ENCODE measurements at places on chromosomes 4 and X. TPM values are rescaled to one million over a fixed set of nuclear protein-coding genes. Genes with fewer than 3 reads are reported as not detected.
A peak's percentile ranks its signal among the peaks of the same experiment; 100 is the strongest.

- no peak for DNase-seq
- no peaks in the 10 kb centered on the region for H3K4me1 ChIP-seq
- H3K27ac ChIP-seq, result no peak overlapping the region
- no peak overlapping the region for H3K4me3 ChIP-seq
- no peaks in the 10 kb centered on the region for H3K36me3 ChIP-seq
- no peaks in the 10 kb centered on the region for H3K27me3 ChIP-seq
These were observed 138.9 kb upstream of the SMIM31 start for GRCh38 chr4:164614999-164615398.

DNA sequence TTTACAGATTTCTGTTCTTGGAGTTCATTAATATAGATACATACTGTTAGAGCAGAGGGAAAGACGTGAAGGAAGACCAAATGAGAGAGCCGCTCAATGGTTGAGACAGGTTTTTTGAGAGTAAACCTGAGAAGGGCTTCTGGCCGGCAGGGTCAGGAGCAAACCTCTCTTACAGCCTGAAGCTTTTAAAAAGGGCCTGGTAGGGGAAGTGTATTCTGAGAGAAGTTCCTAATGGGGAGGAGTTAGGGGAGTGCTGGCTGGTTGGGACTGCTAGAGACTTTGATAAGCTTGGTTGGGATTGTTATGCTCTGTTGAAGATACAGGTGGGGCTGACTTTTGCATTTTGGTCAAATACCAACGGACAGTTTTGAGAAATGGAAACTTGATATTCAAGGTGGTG is 186.8 kb upstream of the PABPC4L start:
- H3K36me3 ChIP-seq, result no peaks in the 10 kb centered on the region
- H3K27ac ChIP-seq, result no peak overlapping the region
- H3K4me3 ChIP-seq, result no peak overlapping the region
- H3K27me3 ChIP-seq, result no peaks in the 10 kb centered on the region
- H3K4me1 ChIP-seq, result no peaks in the 10 kb centered on the region
- no peak for DNase-seq

DNA sequence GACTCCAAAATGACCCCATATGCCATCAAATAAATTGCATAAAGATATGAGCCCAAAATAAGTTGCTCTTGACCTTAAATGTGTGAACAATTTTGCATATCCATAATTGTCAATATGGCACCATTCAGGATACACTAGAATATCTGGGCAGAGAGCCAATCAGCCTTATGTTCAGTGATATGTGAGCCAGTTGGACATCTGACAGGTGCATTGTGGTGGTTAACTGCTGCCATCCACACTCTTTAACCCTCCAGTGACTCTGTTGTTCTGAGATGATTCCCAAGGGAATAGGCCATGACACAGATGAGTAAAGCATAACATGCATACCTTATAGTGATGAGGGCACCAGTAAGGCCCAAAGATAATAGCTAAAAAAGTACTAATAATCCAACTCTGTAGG is 500.1 kb downstream of the PCDH18 start:
- no peak overlapping the region for H3K4me3 ChIP-seq
- no peaks in the 10 kb centered on the region for H3K4me1 ChIP-seq
- DNase-seq, result no peak
- H3K36me3 ChIP-seq, result no peaks in the 10 kb centered on the region
- no peak overlapping the region for H3K27ac ChIP-seq

- no peaks in the 10 kb centered on the region for H3K27me3 ChIP-seq
- H3K4me1 ChIP-seq, result no peaks in the 10 kb centered on the region
- H3K4me3 ChIP-seq, result no peak overlapping the region
- H3K36me3 ChIP-seq, result no peaks in the 10 kb centered on the region
These were observed 322.7 kb downstream of the PDHA2 start for GRCh38 chr4:96162636-96163035.

- no peaks in the 10 kb centered on the region for H3K4me1 ChIP-seq
- no peak for DNase-seq
- no peak overlapping the region for H3K27ac ChIP-seq
- no peak overlapping the region for H3K4me3 ChIP-seq
- H3K27me3 ChIP-seq, result peaks cover under 1% of the 10 kb centered on the region
These were observed 21.7 kb upstream of the GEMIN8 start for GRCh38 chrX:14051416-14051815.

GRCh38 chrX:12693754-12694153 is 97.5 kb upstream of the PRPS2 start:
- no peaks in the 10 kb centered on the region for H3K36me3 ChIP-seq
- no peak overlapping the region for H3K4me3 ChIP-seq
- peaks cover 4% of the 10 kb centered on the region for H3K27me3 ChIP-seq

DNA sequence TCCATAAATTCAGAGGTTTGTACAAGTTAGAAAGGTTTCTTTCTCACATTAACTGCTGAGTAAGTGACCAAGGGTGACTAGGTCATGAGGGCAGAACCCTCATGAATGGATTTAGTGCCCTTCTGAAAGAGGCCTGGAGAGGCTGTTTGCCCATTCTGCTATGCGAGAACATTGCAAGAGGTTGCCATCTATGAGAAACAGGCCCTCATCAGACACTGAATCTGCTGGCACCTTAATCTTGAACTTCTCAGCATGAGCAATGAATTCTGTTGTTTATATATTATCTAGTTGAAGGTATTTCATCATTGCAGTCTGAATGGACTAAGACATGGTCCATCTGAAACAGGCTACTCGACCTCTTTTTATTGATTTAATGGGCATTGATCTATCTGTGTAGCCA is 96.2 kb upstream of the GPRIN3 start:
- no peak overlapping the region for H3K27ac ChIP-seq
- H3K36me3 ChIP-seq, result no peaks in the 10 kb centered on the region
- H3K27me3 ChIP-seq, result no peaks in the 10 kb centered on the region

DNA sequence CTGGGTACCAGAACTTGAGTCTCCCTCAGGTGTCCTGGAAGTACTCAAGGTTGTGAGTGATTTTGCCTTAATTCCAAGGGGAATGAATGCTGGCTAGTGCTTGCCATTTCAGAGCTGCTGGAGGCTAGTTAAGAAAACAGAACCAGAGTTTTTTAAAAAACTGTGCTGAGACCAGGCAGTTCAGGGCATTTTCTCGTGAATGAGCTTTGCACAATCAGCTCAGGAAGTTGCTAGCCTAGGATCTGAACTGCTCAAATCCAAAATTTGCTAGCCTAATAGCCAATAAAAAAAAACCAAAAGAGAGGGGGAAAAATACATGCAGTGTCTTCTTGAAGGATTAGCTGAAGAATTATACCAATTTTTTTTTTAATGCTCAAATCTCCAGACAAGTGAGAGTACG is 292.7 kb downstream of the FBXW7 start:
- H3K36me3 ChIP-seq, result peaks cover 2% of the 10 kb centered on the region
- no peaks in the 10 kb centered on the region for H3K27me3 ChIP-seq
- no peak overlapping the region for H3K27ac ChIP-seq
- peaks cover 26% of the 10 kb centered on the region for H3K4me1 ChIP-seq
- H3K4me3 ChIP-seq, result no peak overlapping the region

DNA sequence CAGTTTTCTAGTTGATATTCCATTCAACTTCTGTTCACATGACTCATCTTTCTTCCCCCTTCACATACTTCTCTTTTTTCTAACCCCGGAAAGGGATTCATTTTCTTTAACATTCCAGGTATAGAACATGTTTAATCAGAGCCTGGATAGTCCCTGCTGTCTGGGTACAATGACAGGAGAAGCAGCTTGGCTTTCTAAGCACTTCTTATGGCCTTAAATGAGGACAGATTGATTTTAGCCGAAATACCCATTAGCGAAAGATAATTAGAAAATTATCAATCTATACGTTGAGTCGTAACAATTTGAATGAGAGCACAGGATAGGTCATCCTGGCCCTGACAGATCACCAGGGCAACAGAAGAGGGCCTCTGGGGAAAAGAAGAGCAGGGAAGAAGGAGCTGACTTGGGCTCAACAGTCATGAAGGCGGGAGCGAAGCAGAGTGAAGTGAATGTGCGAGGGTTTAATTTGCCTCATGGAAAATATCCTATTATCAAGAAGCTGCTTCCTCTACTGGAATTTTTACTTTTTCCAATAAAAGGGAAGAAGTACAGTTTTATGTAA is 62.2 kb downstream of the PPP1R2C start:
- no peak for DNase-seq
- no peaks in the 10 kb centered on the region for H3K27me3 ChIP-seq
- no peak overlapping the region for H3K27ac ChIP-seq
- H3K4me1 ChIP-seq, result no peaks in the 10 kb centered on the region
- H3K36me3 ChIP-seq, result no peaks in the 10 kb centered on the region

DNA sequence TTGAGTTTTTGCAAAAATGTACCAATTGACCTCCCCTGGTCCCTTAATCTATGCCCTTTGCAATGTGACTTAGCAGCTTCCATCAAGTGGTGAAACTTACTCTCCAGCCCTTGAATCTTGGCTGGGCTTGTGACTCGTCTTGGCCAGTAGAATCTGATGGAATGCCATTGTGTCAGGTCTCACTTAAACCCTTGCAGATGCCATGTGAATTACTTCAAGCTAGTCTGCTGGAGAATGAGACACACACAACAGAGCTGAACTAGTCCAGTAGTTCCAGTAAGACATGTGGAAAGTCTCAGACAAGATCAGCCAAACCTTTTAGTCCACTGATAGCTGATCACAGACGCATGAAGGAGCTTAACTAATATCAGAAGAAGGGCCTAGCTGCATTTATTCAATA is 567.8 kb upstream of the CPEB2 start:
- no peaks in the 10 kb centered on the region for H3K36me3 ChIP-seq
- no peaks in the 10 kb centered on the region for H3K4me1 ChIP-seq
- DNase-seq, result no peak
- H3K4me3 ChIP-seq, result no peak overlapping the region
- H3K27me3 ChIP-seq, result peaks cover 10% of the 10 kb centered on the region

DNA sequence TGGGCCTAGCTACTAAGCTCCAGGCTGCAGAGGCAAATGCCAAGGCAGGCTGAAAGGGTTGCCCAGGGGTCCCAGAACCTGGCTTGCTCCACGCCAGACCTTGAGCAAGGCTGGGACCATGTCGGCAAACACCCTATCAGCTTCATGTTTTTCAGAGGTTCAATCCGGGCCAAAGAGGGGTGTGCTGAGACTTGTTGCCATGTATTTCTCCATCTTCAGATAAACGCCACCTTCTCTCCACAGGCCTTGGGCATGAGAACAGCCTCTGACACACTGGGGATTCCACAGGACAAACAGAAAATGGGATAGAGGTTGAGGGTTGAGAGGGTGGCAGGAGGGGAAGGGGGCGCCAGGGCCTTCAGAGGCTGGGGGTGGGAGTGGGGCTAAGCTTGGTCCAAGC is 8.6 kb downstream of the PJA1 start:
- H3K36me3 ChIP-seq, result peaks cover 4% of the 10 kb centered on the region
- H3K27ac ChIP-seq, result no peak overlapping the region
- peaks cover 11% of the 10 kb centered on the region for H3K4me1 ChIP-seq
- H3K4me3 ChIP-seq, result no peak overlapping the region
- H3K27me3 ChIP-seq, result no peaks in the 10 kb centered on the region
- no peak for DNase-seq

GRCh38 chrX:150184491-150184890 is 178.6 kb upstream of the MAMLD1 start:
- H3K27ac ChIP-seq, result no peak overlapping the region
- no peaks in the 10 kb centered on the region for H3K36me3 ChIP-seq
- H3K27me3 ChIP-seq, result peaks cover 2% of the 10 kb centered on the region
- no peaks in the 10 kb centered on the region for H3K4me1 ChIP-seq

GRCh38 chr4:152265149-152265621 is 270.7 kb downstream of the FBXW7 start:
- no peak for DNase-seq
- H3K27me3 ChIP-seq, result no peaks in the 10 kb centered on the region
- H3K36me3 ChIP-seq, result no peaks in the 10 kb centered on the region
- no peak overlapping the region for H3K27ac ChIP-seq
- no peaks in the 10 kb centered on the region for H3K4me1 ChIP-seq
- no peak overlapping the region for H3K4me3 ChIP-seq

DNA sequence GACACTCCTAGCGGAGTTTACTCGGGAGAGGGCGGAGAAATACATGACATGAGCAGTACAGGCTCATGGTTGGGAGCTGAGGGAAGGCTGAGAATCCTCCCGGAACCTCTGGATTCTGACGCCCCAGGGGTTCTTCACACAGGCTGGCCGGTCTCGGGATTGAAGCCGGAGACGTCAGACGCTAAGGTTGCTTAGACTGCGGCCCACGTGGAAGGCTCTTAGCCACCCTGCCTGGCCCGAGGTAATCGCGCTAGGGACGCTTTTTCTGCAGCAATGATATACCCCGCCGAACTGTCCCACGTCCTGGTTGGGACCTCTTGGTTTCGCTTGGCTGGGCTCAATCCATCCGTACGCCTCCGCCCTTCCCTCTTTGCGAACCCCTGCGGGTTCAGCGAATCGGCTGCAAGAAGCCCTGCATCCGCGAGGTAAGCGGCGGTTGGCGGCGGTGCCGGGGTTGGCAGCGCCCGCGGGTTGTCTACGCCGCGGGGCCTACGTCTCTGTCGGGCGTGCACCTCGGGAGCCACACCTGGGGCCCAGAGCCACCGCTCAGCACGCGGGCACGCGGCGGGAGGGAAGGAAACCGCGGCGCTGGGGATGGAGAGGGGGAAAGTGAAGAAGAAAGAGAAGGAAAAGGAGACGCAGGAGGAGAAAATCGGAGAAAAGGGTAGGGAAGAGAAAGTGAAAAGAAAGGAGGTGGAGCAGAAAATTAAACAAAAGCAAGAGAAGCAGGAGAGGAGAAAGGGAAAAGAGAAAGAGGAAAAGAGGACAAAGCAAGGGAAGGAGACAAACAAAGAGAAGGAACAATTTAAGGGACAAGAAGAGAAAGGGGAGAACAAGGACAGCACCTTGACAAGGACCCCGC is at the start of gene ARL9:
TSS of gene ARL9 (plus strand) at position 523 of the 862 bp plus-strand sequence. CDS start at position 595, 72 bp downstream.
- H3K4me1 ChIP-seq, result peaks cover 17% of the 10 kb centered on the region
- H3K4me3 ChIP-seq, result peak within 1 kb of the TSS; percentile 85
- H3K27me3 ChIP-seq, result peaks cover 7% of the 10 kb centered on the region
- peak; percentile 67 for DNase-seq

DNA sequence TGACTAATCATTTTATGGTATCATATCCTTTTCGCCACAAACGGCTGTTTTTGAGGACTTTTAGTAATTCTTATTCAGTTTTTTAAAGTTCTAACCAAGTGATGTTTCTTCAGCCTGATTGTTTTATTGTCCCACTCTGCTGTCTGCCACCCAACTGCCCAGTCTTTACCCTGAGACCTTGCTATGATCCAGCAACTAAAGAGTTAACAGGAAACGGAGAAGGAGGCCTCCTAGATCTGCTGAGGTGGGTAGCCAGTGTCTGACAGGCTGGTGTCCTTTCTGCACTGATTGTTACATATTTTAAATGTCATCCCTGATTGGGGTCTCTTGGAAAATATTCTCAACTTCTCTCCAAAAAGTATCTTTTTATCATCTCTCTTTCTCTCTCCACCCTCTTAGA is 7.9 kb upstream of the TMEM150C start:
- H3K4me3 ChIP-seq, result no peak overlapping the region
- H3K27me3 ChIP-seq, result peaks cover 10% of the 10 kb centered on the region
- no peak for DNase-seq
- H3K36me3 ChIP-seq, result no peaks in the 10 kb centered on the region

Gene MYOZ2
- total RNA-seq, result not detected

Gene MAGEB2
- total RNA-seq, result not detected

Gene TMPRSS11B
- not detected for total RNA-seq

Gene NPY5R
- not detected for total RNA-seq

Gene TNMD
- total RNA-seq, result not detected

Gene BCAP31
- 103 TPM for total RNA-seq

Gene MORC4
- 8.8 TPM for total RNA-seq

Measured in activated naive CD8-positive, alpha-beta T cell treated with anti-CD3 and anti-CD28 coated beads for 36 hours (primary cell).